Omental fat pad (tissue), 4 donors: ENCODE measurements at places on chromosomes 6 and 20. TPM values are rescaled to one million over a fixed set of nuclear protein-coding genes. Genes with fewer than 3 reads are reported as not detected.
A peak's percentile ranks its signal among the peaks of the same experiment; 100 is the strongest.

- DNase-seq: no peak
These were observed 395.9 kb downstream of the PREX1 start for GRCh38 chr20:48431653-48432493.

DNA sequence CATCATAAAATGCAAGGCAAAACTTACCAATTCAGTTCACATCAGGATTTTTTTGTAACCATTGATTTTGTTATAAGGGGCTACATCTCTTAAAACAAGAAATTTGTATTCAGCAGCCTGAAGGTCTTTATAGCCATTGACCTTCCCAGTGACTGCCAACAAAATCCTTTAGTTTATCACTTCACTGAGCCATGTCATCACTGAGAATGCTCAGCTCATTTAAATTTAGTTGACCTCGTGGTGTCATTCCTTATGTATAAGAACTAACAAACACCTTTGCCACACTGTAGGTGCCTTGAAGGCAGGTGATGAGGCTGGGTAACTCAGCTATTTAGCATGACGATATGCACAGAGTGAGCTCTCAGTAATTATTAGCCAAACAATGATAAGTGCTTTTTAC is 77.7 kb downstream of the GRM1 start:
- DNase-seq: no peak

GRCh38 chr6:31441365-31442267 is 38.2 kb downstream of the MICA start:
- peak; percentile 94 for DNase-seq

GRCh38 chr20:48722002-48722731 is 105.6 kb downstream of the PREX1 start:
- DNase-seq: no peak

PNRC1 gene
- 287 TPM for total RNA-seq

DNA sequence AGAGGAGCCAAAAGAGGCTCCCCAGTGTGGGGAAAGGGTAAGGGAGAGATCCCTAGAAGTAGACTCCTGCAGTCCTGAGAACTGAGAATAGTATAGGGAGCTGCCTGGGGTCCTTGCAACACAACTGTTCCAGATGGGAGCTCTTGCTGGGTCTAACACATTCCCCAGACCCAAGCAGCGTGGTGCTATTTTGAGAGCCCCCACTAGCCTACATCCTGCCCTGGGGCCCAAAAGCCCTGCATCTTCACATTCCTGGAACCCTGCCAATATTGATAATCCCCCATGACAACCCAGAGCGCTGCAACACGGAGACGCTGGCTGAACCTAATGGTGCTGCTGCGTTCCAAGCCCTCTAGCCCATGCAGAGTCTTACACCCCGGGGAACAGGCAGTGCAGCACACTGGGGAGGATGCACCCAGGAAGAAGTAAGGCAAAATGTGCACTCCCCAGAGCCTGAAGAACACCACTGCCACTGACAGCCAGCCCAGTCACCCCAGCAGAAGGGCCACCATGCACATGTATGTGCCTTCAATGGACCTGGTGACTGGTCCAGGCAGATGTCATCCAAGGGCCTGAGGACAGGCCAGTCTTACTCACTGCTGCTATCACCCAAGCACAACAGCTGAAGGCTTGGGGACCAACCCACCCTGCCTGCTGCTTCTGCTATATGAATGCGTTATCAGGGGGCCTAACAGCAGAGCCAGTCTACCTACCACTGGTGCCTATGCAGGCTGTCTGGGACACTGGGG is 7.0 kb upstream of the RNF217 start:
- no peak for DNase-seq

GRIK2 gene
- total RNA-seq: 7.8 TPM

- no peak for DNase-seq
These were observed 725 bp downstream of the OSER1 start for GRCh38 chr20:44209686-44210405.

- no peak for DNase-seq
These were observed 255.7 kb downstream of the GJA1 start for GRCh38 chr6:121691126-121691551.
